AG08396 (cell line): ENCODE measurements at places on chromosomes 7 and 10.

GRCh38 chr10:80211786-80212185 lies 6.4 kb upstream of the ANXA11 start:
- no peak for DNase-seq

- peak; percentile 46 for DNase-seq
These were observed 993 bp downstream of the ZC3HAV1 start for GRCh38 chr7:139108266-139109187.

DNA sequence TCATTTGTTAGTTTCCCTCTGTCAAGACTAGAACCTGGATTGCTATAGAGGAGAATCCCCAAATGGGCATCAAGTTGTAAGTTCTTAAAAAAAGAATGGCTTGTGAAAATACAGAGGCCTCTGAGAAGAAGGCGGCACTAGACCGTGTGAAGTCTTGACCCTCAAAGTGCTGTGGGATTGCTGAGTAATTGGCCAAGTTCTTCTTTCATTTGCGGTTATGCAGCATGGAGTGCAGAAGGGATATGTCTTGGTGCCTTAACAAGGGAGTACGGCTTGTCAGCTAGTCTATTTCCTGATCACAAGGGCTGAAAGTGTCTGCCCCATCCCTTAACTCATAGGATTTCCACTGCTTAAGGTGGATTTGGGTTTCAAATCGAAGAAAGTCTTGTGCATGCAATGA lies 81.2 kb downstream of the MKX start:
- DNase-seq = no peak

- DNase-seq = no peak
These were observed 230.1 kb upstream of the CELF2 start for GRCh38 chr10:10787586-10787985.

DNA sequence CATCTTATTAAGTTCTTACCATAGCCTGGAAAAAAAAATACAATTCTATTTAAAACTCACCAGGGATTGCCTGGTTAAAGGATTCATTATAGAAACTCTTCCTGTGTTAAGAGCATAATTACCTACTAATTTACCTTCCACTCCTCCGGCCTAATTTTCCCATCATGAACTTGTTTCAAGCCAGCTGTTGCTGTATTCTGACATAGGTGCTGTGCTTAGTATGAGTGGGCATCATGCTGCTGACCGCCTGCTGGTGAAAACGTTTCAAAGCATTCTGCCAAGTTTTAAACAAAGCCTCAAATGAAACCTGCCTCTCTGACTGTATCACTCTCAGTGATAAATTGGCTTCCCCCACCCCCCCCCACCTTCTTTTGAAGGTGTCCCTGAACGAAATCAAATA lies 47.8 kb upstream of the KCNMA1 start:
- DNase-seq = no peak
